Transverse colon (tissue), 4 donors: ENCODE measurements at places on chromosomes 6 and 20. TPM values are rescaled to one million over a fixed set of nuclear protein-coding genes. Genes with fewer than 3 reads are reported as not detected.
A peak's percentile ranks its signal among the peaks of the same experiment; 100 is the strongest.

The MCCD1 gene
- not detected for total RNA-seq

The IMPG1 gene
- not detected for total RNA-seq

The PI3 gene
- total RNA-seq, result not detected

The FRS3 gene
- 4.5 TPM for total RNA-seq

DNA sequence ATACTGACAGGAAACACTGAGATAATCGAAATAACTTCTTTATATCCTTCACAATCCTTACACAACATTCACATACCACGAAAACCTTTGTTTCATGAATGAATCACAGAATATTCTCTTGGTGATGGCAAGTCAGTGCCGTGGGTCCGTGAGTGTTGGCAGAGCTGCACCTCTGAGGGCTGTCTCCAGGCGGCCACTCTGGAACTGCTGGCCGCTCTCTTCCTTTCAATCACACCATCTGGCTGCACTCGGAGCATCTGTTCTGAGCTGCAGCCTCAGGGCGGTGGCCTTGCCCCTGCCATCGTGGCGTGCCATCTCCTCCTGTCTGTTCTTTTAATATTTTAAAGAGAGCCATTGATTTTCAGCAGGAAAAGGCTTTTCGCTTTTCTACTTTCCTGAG lies 129.4 kb upstream of the AFDN start:
- no peaks in the 10 kb centered on the region for H3K27me3 ChIP-seq
- no peaks in the 10 kb centered on the region for H3K4me1 ChIP-seq
- DNase-seq, result no peak
- H3K36me3 ChIP-seq, result no peaks in the 10 kb centered on the region

- H3K4me3 ChIP-seq, result no peak overlapping the region
- H3K27me3 ChIP-seq, result no peaks in the 10 kb centered on the region
- no peak overlapping the region for H3K27ac ChIP-seq
- H3K36me3 ChIP-seq, result no peaks in the 10 kb centered on the region
- no peak for DNase-seq
These were observed 52.6 kb upstream of the PDE7B start for GRCh38 chr6:135798751-135799515.

DNA sequence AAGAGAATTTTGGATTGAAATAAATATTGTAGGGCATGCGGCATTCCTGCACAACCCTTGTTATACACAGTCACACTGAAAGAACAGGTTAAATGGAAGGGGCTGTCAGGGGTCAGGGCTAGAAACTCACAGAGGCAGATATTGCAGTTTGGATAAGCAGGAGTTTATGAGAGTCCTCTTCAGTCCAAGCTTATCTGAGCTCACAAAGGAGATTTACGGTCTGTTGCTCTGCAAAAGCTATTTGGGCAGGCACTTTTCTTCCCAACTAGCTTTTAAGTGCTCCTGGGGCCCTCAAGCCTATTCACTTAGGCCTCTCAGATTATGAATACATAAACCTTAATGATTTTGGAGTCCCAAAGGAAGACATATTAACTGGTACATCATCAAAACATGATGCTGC lies 156.2 kb downstream of the SOX4 start:
- no peak overlapping the region for H3K4me3 ChIP-seq
- no peaks in the 10 kb centered on the region for H3K36me3 ChIP-seq

DNA sequence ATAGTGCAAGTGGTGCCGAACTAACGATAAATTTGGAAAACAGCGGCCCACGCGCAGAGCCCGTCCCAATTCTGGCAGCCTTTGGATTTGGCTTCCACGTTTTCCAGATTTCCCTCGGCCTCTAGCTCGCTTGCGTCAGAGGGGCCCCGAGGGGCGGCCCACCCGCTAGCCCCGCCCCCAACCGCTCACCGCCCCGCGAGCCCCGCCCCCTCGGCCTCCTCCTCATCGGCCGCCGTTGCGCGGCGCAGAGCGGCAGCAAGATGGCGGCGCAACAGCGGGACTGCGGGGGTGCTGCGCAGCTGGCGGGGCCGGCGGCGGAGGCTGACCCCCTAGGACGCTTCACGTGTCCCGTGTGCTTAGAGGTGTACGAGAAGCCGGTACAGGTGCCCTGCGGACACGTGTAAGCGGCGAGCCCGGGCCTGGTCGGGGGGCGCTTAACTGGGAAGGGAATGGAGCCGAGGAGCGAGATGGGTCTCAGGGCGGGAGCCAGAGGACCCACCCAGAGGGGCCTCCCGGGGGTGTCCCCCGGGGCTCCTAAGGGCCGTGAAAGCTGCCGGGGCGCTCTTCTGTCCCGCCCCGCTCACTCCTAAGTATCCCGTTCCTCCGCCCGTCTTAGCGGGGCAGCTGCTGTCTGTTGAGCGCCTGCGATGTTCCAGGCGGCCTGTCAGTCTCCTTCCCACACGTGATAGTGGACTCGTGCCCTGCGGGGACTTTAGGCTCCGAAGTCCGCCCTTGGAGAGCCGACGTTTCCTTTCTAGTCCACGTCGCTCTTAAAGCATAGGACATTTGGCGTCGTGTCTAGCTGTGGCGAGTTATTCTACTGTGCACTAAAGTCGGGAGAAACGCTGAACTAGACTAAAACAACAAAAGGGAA lies at the start of gene RNF114:
RNF114 (plus strand) TSS at position 245 of the 874 bp plus-strand sequence; CDS start at position 261, 16 bp downstream.
- peak within 1 kb of the TSS; percentile 97 for H3K27ac ChIP-seq
- H3K4me1 ChIP-seq, result peaks cover 27% of the 10 kb centered on the region
- peaks cover 3% of the 10 kb centered on the region for H3K36me3 ChIP-seq
- H3K4me3 ChIP-seq, result peak within 1 kb of the TSS; percentile 99

GRCh38 chr20:60214901-60215815 lies 256.9 kb downstream of the CDH26 start:
- H3K36me3 ChIP-seq, result no peaks in the 10 kb centered on the region
- no peak overlapping the region for H3K4me3 ChIP-seq
- no peak for DNase-seq
- no peaks in the 10 kb centered on the region for H3K4me1 ChIP-seq
- no peak overlapping the region for H3K27ac ChIP-seq
- H3K27me3 ChIP-seq, result peaks cover 5% of the 10 kb centered on the region

- H3K27ac ChIP-seq, result no peak overlapping the region
- H3K4me1 ChIP-seq, result peaks cover 16% of the 10 kb centered on the region
- no peaks in the 10 kb centered on the region for H3K36me3 ChIP-seq
- DNase-seq, result no peak
- no peaks in the 10 kb centered on the region for H3K27me3 ChIP-seq
- H3K4me3 ChIP-seq, result no peak overlapping the region
These were observed 65.4 kb downstream of the GPR6 start for GRCh38 chr6:110043366-110043994.

GRCh38 chr6:23522792-23523547 lies 603.0 kb upstream of the NRSN1 start:
- H3K4me3 ChIP-seq, result no peak overlapping the region
- H3K36me3 ChIP-seq, result no peaks in the 10 kb centered on the region
- H3K27ac ChIP-seq, result no peak overlapping the region
- H3K4me1 ChIP-seq, result no peaks in the 10 kb centered on the region
- DNase-seq, result no peak
